ENCODE measurements at places on chromosomes 4 and X.
A peak's percentile ranks its signal among the peaks of the same experiment; 100 is the strongest.

- peaks cover 44% of the 10 kb centered on the region for H3K4me1 ChIP-seq
- H3K27ac ChIP-seq, result no peak overlapping the region
- no peak overlapping the region for H3K4me3 ChIP-seq
- DNase-seq, result no peak
- H3K36me3 ChIP-seq, result no peaks in the 10 kb centered on the region
These were observed 92.4 kb downstream of the HPRT1 start for GRCh38 chrX:134552351-134552750.

- no peak for DNase-seq
- peak overlapping the region; percentile 7 for H3K27ac ChIP-seq
- peaks cover 6% of the 10 kb centered on the region for H3K27me3 ChIP-seq
- H3K4me1 ChIP-seq, result no peaks in the 10 kb centered on the region
- H3K36me3 ChIP-seq, result peaks cover 33% of the 10 kb centered on the region
These were observed 29.0 kb upstream of the BCLAF3 start for GRCh38 chrX:20019672-20020365.

- H3K27me3 ChIP-seq, result no peaks in the 10 kb centered on the region
- H3K27ac ChIP-seq, result no peak overlapping the region
These were observed 235.2 kb downstream of the FRAS1 start for GRCh38 chr4:78292341-78292740.

GRCh38 chr4:83709627-83710026 is 173.7 kb downstream of the GPAT3 start:
- H3K27ac ChIP-seq, result no peak overlapping the region
- H3K36me3 ChIP-seq, result no peaks in the 10 kb centered on the region
- peaks cover 2% of the 10 kb centered on the region for H3K27me3 ChIP-seq
- peak; percentile 5 for DNase-seq
- peaks cover 20% of the 10 kb centered on the region for H3K4me1 ChIP-seq
- no peak overlapping the region for H3K4me3 ChIP-seq

- no peaks in the 10 kb centered on the region for H3K4me1 ChIP-seq
- no peaks in the 10 kb centered on the region for H3K27me3 ChIP-seq
- no peaks in the 10 kb centered on the region for H3K36me3 ChIP-seq
- H3K4me3 ChIP-seq, result no peak overlapping the region
- no peak for DNase-seq
- no peak overlapping the region for H3K27ac ChIP-seq
These were observed 1077.3 kb downstream of the RAPGEF2 start for GRCh38 chr4:160180211-160180610.

DNA sequence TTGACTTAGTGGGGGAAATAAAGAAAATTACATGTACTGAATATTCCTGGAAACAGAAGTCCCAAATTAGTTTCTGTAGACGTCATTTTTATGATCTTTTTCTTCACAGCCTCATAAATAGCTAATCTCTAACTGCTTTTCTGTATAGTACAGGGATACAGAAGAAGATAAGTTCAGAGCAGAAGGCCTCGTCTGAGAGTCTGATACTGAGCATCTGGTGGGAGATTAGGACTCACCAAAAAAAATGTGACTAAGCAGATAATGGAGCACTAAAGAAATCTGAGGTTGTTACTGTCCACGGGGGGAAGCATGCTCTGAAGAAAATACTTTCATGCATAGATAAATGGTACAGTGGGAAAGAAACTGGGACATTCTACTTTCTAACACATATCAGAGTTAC is 115.3 kb upstream of the TRPC5 start:
- H3K27ac ChIP-seq, result no peak overlapping the region
- peaks cover 7% of the 10 kb centered on the region for H3K27me3 ChIP-seq
- no peak for DNase-seq

DNA sequence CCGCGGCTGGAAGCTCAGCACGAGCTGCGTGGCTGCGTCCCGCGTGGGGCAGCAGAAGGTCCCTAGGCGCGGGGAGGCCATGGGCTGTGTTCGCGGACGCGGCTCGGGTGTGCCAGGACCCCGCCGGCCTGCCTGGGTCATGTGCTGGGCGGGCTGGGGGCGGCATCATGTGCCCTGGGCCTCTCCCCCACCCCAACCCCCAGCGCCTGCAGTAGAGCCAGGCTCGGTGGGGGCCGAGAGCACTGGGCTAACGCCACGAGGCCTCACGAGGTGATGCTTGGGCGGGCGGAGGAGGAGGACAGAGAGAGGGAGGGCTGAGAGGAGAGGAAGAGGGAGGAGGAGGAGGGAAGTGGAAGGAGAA is at the start of gene GPR143:
Gene GPR143, minus strand, starts transcription at position 111 of the 361 bp plus-strand sequence. Its CDS starts 30 bp downstream, at position 81.
- H3K27ac ChIP-seq, result no peak within 1 kb of the TSS
- peaks cover 16% of the 10 kb centered on the region for H3K4me1 ChIP-seq
- peaks cover 4% of the 10 kb centered on the region for H3K36me3 ChIP-seq
- peak; percentile 23 for DNase-seq
- peak within 1 kb of the TSS; percentile 56 for H3K4me3 ChIP-seq

DNA sequence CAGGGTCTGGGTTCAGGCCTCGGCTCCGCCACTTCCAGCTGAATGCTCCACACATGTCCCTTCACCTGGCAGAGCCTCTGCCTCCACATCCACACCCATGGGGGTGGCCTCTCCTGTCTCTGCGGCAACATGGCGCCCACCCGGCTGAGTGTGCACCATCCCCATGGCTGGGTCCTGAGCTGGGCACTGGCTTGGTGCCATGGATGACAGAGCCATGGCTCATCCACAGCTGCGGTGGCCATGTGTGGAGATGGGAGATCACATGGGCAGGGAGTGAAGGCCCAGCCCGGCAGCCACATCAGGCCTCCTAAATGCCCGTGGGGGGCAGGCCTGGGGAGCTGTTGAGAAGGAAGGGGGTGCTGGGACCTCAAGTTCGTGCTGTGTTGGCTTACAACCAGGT is 213.7 kb downstream of the AFAP1 start:
- peaks cover 10% of the 10 kb centered on the region for H3K36me3 ChIP-seq
- H3K27me3 ChIP-seq, result no peaks in the 10 kb centered on the region

DNA sequence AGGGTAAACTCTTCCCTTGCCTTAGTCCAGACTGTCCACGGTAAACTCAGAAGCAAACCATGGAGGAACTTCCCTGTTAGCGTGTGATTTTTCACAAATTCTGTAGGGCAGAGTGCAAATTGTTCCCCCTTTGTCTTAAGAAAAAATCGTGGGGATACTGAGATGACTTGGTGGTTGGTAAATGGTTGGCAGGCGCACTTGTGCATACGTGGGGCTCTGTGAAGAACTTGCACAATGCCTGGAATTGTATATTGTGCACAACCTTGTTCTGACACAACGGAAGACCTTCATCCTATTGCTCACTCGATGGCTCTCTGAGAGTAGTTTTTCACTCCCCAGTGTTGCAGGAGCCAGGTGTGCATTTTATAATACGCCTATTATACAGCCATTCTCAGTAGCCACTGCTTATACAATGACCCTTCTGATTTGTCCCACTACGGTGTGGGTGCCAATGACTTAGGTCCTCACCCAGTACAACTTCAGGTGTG is 150.0 kb downstream of the SPRY1 start:
- H3K36me3 ChIP-seq, result peaks cover 11% of the 10 kb centered on the region
- H3K4me3 ChIP-seq, result peak overlapping the region; percentile 64
- no peaks in the 10 kb centered on the region for H3K27me3 ChIP-seq

- no peaks in the 10 kb centered on the region for H3K36me3 ChIP-seq
- no peaks in the 10 kb centered on the region for H3K27me3 ChIP-seq
- no peak for DNase-seq
- H3K4me1 ChIP-seq, result peaks cover 15% of the 10 kb centered on the region
- no peak overlapping the region for H3K4me3 ChIP-seq
These were observed 170.4 kb upstream of the CASK start for GRCh38 chrX:42093756-42094155.

DNA sequence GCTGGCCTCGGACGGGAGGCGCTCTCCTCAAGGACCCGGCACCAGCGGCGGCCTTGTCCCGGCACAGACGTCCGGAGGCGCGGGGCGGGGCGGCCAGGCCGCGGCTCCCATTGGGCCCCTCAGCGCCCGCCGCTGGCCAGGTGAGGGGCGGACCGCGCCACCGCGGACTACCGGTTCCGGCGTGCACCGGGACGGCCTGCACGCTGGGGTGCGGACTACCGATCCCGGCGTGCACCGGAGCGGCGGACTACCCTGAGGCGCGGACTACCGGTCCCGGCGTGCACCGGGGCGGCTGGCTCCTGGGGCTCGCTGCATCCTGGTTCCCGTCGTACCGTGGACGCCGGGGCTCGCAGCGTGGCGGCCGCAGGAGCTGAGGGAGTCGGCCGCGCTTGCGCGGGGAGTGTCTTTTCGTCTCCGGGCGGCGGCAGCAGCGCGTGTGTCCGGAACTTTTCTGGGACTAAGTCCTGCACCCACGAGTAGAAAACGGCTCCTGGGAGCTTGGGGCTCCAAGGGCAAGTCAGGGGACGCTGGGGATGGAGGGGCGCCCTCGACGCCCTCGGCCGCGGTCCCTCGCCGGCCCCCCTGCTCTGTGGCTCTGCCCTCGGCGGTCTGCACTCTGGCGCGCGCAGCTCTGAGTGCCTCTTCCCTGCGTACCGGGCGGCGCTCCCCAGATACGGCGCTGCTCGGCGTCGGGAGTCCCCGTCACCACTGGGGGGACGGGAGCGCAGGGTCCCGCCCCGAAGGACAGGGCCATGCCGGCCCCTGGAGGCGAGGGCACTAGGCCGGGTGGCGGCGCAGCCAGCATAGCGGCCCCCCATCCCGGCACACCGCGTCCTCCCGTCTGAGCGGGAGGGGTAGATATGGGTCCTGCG is at the start of gene LETM1:
Gene LETM1, minus strand, starts transcription at position 86 of the 872 bp plus-strand sequence. CDS start 206 bp downstream, outside the sequence.
- peak within 1 kb of the TSS; percentile 86 for H3K4me3 ChIP-seq
- H3K27ac ChIP-seq, result no peak within 1 kb of the TSS
- H3K27me3 ChIP-seq, result peaks cover 15% of the 10 kb centered on the region
- peaks cover 48% of the 10 kb centered on the region for H3K4me1 ChIP-seq
- peak; percentile 89 for DNase-seq

- DNase-seq, result no peak
- H3K36me3 ChIP-seq, result no peaks in the 10 kb centered on the region
- no peak overlapping the region for H3K4me3 ChIP-seq
These were observed 272.2 kb upstream of the CASK start for GRCh38 chrX:42195506-42195905.

- no peak overlapping the region for H3K4me3 ChIP-seq
- peaks cover 13% of the 10 kb centered on the region for H3K27me3 ChIP-seq
- peaks cover 62% of the 10 kb centered on the region for H3K4me1 ChIP-seq
- DNase-seq, result peak; percentile 51
These were observed 44.7 kb downstream of the PRPS1 start for GRCh38 chrX:107672955-107673378.

DNA sequence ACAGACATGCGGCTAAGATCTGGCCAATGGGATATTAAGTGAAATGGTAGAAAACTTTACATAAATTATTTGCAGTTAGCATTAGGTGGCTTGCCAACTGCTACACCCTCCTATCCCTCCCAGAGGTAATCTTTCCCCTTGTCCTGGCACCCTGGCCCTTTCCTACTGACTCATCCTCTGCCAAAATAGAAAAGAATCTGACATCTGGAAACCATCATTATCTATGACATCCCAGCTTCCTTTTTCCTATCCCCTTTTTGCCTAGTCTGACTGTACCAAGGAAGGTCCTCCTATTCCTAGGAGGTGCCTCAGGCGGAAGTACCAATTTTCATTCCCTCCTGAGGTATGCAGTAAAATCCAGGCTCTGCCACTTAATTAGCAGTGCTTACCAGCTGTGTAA is 163.6 kb upstream of the KLF3 start:
- peaks cover 6% of the 10 kb centered on the region for H3K27me3 ChIP-seq
- H3K27ac ChIP-seq, result no peak overlapping the region
- H3K4me3 ChIP-seq, result no peak overlapping the region

GRCh38 chr4:59553063-59553720 is 1646.9 kb upstream of the ADGRL3 start:
- H3K27me3 ChIP-seq, result peaks cover 4% of the 10 kb centered on the region
- no peaks in the 10 kb centered on the region for H3K36me3 ChIP-seq
- DNase-seq, result no peak
- no peak overlapping the region for H3K4me3 ChIP-seq

DNA sequence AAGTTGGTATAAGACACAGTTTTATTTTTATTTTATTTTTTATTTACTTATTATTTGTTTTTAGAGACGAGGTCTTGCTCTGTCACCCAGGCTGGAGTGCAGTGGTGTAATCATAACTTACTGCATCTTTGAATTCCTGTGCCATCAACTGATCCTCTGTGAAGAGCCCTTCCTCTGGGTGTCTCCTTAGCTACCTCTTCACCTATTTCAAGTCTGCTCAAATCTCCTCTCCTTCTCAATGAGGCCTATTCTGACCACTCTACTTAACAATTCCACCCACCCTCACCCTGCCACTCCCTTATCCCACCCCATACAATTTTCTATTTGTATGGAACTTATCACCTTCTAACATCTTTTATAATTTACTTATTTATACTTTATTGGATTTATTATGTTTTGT is 183.4 kb downstream of the PPP3CA start:
- no peaks in the 10 kb centered on the region for H3K36me3 ChIP-seq
- no peaks in the 10 kb centered on the region for H3K27me3 ChIP-seq
- no peak overlapping the region for H3K27ac ChIP-seq
- no peak overlapping the region for H3K4me3 ChIP-seq
- H3K4me1 ChIP-seq, result no peaks in the 10 kb centered on the region

- no peaks in the 10 kb centered on the region for H3K27me3 ChIP-seq
- H3K4me3 ChIP-seq, result no peak overlapping the region
- peaks cover 69% of the 10 kb centered on the region for H3K36me3 ChIP-seq
- H3K4me1 ChIP-seq, result no peaks in the 10 kb centered on the region
- no peak for DNase-seq
These were observed 60.4 kb downstream of the CCKAR start for GRCh38 chr4:26429910-26430309.

GRCh38 chrX:69189576-69190371 is 24.5 kb upstream of the PJA1 start:
- H3K27me3 ChIP-seq, result peaks cover 1% of the 10 kb centered on the region
- no peak for DNase-seq
- H3K36me3 ChIP-seq, result no peaks in the 10 kb centered on the region
- peaks cover 29% of the 10 kb centered on the region for H3K4me1 ChIP-seq

GRCh38 chr4:142164767-142165500 is 528.6 kb downstream of the IL15 start:
- no peaks in the 10 kb centered on the region for H3K36me3 ChIP-seq
- no peak overlapping the region for H3K27ac ChIP-seq
- H3K4me1 ChIP-seq, result no peaks in the 10 kb centered on the region

GRCh38 chrX:17370191-17370590 is 4.8 kb upstream of the NHS start:
- H3K27me3 ChIP-seq, result no peaks in the 10 kb centered on the region
- no peaks in the 10 kb centered on the region for H3K36me3 ChIP-seq
- no peak overlapping the region for H3K4me3 ChIP-seq
- DNase-seq, result no peak

GRCh38 chr4:26452565-26453531 is 37.4 kb downstream of the CCKAR start:
- no peak for DNase-seq
- H3K4me3 ChIP-seq, result no peak overlapping the region
- peak overlapping the region; percentile 85 for H3K27ac ChIP-seq
- peaks cover 5% of the 10 kb centered on the region for H3K27me3 ChIP-seq
- H3K36me3 ChIP-seq, result no peaks in the 10 kb centered on the region
- H3K4me1 ChIP-seq, result peaks cover 27% of the 10 kb centered on the region

DNA sequence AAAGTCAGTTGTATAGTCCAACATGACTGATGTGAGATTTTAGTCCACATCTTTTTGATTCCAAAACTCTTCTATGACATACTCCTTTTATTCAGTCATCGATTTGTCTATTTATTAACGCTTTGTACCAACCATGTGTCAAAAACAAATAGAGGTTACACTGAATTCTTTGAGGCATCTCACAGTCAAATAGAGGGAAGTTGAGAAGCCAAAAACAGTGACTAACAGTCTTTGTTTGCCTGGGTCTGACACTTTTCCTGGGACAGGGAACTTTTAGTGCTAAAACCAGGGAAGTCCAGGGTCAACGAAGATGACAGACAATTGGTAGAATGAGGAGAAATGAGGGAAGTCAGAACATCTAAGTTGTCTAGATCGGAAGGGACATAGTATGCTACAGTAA is 169.9 kb upstream of the HS3ST1 start:
- no peak overlapping the region for H3K4me3 ChIP-seq
- no peaks in the 10 kb centered on the region for H3K27me3 ChIP-seq
- no peaks in the 10 kb centered on the region for H3K36me3 ChIP-seq
- no peak overlapping the region for H3K27ac ChIP-seq
- H3K4me1 ChIP-seq, result no peaks in the 10 kb centered on the region
- DNase-seq, result no peak

Data from nephron progenitor cell (in vitro differentiated cells).